H1 (cell line): ENCODE measurements at places on chromosomes 3 and 15. TPM values are rescaled to one million over a fixed set of nuclear protein-coding genes. Genes with fewer than 3 reads are reported as not detected.

GRCh38 chr3:197149-197827, 725 bp downstream of the CHL1 start:
- no peak for DNase-seq

- no peak for DNase-seq
These were observed 26.7 kb upstream of the TMC3 start for GRCh38 chr15:81400640-81401236.

DNA sequence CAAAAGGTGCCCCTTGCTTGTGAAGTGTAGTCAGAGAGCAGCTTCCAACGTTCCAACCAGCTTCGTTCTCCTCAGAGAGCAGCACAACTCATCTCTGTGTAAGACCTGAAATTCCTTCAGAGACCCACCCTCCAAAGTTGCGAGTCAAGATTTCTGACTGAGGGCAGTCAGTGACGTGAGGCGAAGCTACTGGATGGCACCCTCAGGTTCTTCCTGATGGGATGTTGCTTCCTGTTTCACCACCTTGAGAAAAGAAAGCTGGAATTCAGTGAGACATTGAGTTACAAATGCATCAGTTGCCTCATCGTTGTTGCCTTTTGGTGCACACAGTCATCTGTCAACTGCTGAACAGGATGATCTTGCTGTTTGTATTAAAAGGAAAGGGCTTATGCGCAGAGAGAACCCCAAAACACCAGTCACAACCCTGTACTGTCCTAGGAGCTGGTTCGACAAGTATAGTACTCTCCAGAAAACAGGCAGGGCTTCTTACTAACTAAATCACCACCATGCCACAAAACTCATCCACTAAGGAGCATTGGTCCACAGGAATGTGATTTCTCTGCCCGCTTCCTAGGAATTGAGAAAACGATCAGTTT, at the start of gene CERS3:
Gene CERS3, minus strand, starts transcription at position 118 of the 596 bp plus-strand sequence. CDS start 27,101 bp downstream, outside the sequence.
- no peak for DNase-seq

- no peak for DNase-seq
These were observed 58.5 kb downstream of the PIK3R4 start for GRCh38 chr3:130688015-130688688.

DNA sequence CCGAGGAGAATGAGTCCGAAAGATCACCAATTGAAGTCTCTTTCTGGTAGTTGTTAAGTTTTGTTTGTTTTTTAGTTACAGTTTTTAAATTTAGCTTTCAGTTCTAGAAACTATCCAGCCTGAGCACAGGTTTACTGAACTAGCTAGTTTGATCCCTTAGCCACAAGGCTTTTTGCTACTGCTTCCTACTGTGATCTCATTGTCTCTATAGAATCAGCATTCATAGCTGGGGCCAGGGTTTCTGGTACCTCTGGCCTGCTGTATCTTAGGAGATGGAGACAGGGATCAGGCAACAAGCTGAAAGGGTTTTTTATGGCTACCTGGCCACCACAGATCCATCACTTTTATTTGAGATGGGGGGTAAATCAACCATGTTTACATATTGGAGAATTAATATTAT, 37.0 kb downstream of the GOLM2 start:
- DNase-seq = no peak

- DNase-seq = no peak
These were observed 158.8 kb downstream of the SSR3 start for GRCh38 chr3:156395961-156396710.

- DNase-seq = no peak
These were observed 71.5 kb upstream of the PLXNA1 start for GRCh38 chr3:126911162-126912026.

GRCh38 chr3:183212565-183212964, 40.5 kb upstream of the B3GNT5 start:
- DNase-seq = no peak

- no peak for DNase-seq
These were observed 27.0 kb upstream of the CAPN3 start for GRCh38 chr15:42332331-42332730.

DNA sequence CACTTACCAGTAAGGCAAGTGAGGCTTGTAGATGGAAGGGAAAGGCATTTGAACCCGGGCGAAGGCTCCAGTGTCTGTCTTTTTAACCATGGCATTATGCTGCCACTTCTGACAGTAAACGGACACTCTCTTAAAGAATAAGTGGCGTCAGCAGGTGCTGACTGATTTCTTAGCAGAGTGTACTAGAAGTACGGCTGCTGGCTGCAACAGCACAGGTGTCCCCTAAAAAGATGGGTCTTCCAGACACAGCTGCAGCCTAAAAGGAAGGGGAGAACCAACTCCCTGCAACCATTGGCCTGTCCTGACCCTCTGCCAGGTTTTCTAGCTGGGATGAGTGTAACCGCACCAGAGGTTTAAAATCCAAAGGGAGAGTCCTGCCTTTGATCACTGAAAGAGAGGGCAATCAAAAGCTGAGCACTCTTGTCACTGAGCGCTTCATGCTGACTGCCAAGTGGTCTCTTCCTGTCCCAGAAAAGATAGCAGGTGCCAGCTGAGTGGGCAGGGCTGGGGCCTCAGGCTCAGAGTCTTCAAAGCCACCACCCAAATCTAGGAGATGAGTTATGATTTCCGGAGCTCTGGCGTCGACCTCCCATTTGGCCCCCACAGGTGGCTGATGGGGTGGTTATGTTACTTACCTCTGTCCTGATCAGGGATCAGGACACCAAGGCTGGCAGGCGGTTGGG, 255.8 kb downstream of the SLCO3A1 start:
- DNase-seq = no peak

DNA sequence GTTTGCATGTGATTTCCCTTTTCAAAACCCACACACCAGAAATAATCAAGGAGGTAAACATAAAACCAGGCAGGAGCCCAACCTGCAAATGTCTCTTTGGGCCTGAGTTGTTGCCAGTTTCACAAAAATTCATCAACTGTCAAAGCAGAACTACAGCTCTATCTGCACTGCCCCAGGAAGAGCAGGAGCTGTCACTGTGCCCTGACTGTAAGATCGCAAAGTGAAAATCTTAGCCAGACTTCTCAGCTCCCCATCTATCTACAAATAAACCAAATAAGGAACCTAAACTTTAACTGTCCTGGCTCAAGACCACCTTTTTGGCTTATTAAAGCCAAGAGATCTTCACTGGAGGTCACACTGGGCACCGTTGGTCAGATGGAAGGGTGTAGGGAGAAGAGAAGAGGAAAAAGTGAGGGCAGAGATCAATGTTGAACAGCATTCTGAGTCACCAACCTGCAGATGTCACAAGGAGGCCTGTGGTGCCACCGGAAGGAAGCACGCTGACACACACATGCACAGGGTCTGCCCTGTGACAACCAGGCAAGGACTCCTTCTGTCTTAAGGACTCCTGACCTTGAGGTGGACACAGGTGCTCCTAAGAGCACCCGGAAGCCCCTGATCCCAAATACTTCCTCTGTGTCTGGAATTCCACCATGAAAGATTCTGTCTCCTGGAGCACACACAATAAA, 58.7 kb downstream of the RPN1 start:
- DNase-seq = no peak

- no peak for DNase-seq
These were observed 4.4 kb downstream of the MME start for GRCh38 chr3:155084567-155084966.

DNA sequence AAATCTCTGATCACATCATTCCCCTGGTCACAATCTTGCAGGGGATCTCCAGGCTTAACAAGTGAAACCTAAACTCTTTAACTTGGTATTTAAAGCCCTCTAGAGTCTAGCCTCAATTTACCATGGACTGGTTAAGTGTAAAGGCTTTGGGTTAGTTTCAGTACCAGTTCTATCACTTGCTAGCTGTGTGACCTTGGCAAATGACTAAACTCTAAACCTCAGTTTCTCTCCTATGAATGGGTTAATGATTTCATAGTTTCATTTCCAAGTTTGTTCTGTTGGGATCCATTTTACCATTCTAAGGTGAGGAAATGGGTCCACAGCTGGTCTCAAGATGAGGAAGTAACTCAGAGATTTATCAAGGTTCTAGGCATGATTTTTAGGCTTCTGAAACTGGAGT, 38.8 kb upstream of the TIMP4 start:
- DNase-seq = no peak

Gene RAB6B
- polyA plus RNA-seq = 7.9 and 11.2 TPM in 2 replicates

Gene KIAA1143
- 10.9 and 16.2 TPM in 2 replicates for polyA plus RNA-seq

Gene P2RY14
- polyA plus RNA-seq = not detected in 2 replicates

Gene SNTN
- not detected in 2 replicates for polyA plus RNA-seq

Gene LARP6
- polyA plus RNA-seq = 23.9 and 24.7 TPM in 2 replicates

Gene ECE2
- 0.44 and 0.86 TPM in 2 replicates for polyA plus RNA-seq

Gene CEP19
- 0.52 and 0.95 TPM in 2 replicates for polyA plus RNA-seq

Gene PSTPIP1
- polyA plus RNA-seq = 1.6 and 3.0 TPM in 2 replicates
